ENCODE measurements at places on chromosomes 6 and 20.

- DNase-seq = peak; percentile 15
Observed at GRCh38 chr20:45044084-45044573, 56.8 kb downstream of the KCNS1 start.

GRCh38 chr6:17863901-17864754 lies 123.3 kb downstream of the KIF13A start:
- DNase-seq = no peak

DNA sequence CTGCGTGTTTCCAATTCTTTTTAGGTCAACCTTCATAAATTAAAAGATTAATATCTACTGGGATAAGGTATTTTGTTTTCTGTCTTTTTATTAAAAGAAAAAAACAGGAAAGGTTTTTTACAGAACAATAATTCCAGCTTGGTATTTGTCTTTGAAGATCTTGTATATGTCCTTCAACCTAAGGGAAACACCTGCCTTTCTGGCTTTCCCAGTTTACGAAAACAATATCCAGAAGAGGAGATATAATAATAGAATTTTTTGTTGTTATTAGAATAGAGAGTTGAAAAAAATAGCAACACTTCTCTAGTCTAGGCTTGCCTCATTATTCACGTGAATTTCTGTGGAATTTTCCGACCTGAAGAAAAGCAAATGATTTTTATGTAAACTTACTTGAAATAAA lies 37.9 kb upstream of the CCN2 start:
- no peak for DNase-seq

DNA sequence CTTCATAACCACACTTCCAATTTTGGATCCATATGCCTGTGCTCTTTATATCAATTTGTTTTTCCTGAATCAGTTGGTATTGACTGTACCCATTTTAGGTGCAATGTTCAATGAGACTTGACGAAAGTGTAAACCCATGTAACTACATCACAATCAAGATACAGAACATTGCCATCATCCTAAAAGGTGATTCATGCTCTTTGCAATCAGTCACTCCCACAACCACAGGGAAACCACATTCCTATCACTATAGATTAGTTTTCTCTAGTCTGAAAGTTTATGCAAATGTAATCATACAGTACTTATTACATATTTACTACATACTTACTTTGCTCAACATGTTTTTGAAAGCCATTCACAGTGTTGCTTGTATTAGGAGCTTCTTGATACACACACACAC lies 167.4 kb downstream of the ADGRG6 start:
- no peak for DNase-seq

DNA sequence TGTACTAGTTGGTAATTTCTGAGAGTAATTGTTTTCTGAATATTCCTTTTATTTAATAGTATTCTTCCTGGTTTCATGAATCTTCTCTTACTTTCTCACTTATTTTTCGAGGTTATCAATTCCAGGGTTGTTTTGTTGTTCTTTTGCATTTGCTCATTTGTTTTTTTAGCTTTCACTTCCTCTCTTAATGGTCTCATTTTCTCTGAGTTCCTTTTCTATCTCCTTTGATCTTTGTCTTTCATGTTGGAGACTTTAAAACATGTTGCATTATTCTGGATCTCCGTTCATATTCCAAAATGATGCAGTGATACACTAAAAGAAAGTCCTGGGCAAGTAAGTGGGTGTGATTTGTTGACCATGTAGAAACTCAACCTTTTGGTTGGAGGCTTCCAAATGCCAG lies 345.3 kb upstream of the SLC35B3 start:
- no peak for DNase-seq

GRCh38 chr6:15796130-15796771 lies 133.4 kb upstream of the DTNBP1 start:
- DNase-seq = no peak

DNA sequence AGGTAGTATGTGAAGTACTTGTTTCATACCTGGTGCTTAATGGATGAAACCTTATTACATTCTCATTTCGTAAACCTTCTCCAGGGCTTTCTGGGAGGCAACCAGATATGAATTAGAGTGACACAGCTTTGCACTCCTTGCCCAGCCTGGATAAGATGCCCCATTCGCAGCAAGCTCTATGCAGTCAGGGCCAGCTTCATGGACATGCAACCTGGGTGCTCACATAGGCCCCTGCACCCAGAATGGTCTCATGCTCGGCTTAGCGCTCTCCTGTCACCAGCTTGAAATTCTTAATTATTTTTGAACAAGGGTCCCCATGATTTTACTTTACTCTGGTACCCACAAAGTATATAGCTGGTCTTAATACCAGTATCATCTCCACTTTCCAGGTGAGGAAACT lies 11.3 kb upstream of the PTGIS start:
- no peak for DNase-seq

DNA sequence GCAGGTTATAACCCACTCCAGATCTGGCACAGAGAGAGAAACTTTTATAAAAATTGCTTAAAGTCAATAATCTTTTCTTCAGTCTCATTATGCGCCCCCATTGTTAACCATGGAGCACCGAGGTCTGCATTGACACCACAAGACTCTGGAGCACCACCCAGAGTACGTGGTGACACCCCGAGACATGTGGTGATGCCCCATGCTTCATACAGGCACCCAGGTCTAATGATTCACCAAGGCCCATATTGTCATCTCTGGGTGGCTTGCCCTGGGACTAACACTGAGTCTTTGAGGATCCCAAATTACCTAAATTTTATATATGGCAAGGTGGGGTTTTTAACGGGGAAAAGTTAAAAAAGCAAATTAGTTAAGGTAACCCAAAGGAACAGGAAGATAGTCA lies 31.1 kb downstream of the CD109 start:
- DNase-seq = no peak

GRCh38 chr6:15425947-15426346 lies 180.1 kb downstream of the JARID2 start:
- no peak for DNase-seq

DNA sequence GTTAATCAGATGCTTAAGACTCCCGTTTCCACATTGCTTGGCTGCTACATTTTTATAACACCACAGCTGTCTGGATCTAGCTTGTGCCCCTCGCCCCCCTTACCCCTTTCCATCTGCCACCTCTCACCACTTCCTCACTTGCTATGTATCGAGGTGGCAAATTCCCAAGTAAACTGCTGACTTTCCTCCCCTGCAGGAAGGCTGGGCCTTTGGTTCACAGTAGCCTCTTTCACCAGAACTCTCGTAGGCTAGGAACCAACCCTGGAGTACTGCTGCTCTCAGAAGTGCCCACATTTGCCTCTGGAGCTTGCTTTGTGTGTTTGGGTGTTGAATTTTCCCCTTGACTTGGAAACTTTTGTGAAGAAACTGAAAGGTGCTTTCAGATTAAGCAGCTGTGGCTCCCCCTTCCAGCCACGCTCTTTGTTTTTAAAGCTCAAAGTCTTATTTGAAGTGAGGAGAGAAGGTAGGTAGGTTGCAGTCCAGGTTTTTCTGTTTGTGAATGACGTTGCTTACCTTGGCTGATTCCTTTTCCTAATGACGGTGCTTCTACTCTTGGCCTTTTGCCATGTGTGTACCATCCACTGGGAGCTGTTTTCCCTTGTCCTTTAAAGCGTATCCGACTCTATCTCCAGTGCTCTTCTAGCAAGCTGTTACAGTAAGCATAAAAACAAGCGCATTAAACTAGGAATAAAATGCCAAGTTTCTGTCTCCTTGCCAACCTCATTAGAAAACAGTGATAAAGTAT lies 90.4 kb downstream of the CARMIL1 start:
- no peak for DNase-seq

DNA sequence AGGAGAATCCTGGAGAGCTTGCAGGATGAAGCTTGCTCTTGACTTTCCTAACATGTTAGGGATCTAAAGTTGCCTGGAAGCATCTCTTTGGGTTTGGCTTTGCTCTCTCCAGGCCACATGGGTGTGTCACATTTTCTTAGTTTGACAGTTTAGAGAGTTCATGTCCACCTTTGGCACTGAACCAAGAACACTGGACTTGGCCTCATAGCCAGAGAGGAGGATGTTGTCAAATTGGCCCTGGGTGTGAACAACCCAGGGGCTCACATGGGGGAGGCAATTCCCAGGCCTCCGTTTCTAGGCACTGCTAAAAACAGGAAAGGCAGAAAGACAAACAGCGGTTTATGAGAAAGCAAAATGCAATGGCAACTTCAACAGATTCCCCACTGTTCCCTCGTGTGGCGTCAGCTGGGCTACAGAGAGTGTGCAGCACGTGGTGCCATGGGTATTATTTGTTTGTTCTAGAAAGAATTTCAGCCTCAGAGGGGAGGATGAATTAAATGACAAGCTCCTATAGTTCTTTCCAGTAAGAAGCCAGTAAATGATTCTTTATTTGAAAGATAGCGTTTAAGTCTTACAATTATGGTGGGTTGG lies 93.9 kb downstream of the CLIC5 start:
- no peak for DNase-seq

- DNase-seq = no peak
Observed at GRCh38 chr6:104595311-104595820, 264.4 kb downstream of the HACE1 start.

- DNase-seq = no peak
Observed at GRCh38 chr20:47749339-47749738, 35.9 kb downstream of the SULF2 start.

GRCh38 chr6:167782698-167783517 lies 43.8 kb upstream of the AFDN start:
- no peak for DNase-seq

DNA sequence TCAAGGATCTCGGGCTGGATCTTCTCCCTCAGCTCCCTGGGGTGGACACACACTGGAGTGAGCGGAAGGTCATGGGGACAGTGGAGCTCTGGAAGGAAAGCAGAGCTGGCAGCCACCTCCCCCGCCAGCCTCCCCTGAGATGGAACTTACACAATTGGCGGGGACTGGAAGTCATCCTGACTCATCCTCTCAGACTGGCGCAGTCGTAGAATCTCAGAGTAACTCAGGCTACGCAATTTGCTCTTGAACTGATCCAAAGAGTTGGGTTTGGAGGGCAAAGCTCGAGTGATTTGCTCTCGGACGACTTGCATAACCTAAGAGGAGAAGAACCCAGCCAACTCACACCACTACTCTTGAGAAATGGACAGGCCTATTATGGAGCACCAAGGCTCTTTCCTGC lies 34.8 kb downstream of the ELMO2 start:
- DNase-seq = no peak

DNA sequence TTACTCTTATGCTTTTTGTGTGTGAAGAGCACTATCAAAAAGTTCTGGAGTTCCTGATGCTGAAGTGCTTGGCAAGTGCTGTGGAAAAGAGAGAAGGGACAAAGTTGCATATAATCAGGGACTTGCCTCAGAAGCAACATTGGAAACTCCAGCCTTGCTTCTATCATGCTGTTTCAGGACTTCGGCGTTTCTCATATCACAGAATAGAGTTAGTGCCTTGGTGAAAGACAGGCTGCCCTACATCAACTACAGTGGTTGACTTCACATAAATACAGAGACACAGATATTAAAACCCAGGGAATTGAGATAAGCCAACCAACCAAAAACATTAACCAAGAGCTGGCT lies 36.2 kb upstream of the CDKAL1 start:
- no peak for DNase-seq

DNA sequence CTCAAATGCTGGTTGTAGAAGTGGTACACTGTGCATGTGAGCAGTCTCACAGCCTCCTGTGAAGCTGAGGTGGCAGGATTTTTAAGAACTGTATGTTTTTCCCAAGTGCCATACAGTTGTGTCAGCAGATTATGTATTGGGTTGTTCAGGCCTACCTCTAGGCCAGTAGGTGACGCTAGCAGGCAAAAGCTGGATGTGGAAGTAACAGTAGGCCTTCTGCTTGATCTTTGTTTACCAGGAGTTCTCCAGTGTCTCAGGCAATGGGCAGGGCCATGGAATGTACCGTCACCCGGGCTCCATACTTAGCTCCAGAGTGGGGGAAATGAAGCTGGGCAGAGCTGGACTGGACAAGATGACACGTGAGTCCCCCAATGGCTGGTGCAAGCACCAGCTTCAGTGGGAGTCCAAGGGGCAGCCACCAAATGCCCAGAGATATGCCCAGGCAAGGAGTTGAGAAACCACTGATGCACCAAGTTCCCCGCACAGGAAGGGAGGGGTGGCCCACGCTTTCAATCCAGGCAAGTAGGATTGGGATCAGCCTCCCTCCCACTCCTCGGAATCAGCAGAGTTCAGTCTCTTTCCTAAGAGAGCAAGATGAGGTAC lies 289.7 kb downstream of the HTR1B start:
- DNase-seq = no peak

DNA sequence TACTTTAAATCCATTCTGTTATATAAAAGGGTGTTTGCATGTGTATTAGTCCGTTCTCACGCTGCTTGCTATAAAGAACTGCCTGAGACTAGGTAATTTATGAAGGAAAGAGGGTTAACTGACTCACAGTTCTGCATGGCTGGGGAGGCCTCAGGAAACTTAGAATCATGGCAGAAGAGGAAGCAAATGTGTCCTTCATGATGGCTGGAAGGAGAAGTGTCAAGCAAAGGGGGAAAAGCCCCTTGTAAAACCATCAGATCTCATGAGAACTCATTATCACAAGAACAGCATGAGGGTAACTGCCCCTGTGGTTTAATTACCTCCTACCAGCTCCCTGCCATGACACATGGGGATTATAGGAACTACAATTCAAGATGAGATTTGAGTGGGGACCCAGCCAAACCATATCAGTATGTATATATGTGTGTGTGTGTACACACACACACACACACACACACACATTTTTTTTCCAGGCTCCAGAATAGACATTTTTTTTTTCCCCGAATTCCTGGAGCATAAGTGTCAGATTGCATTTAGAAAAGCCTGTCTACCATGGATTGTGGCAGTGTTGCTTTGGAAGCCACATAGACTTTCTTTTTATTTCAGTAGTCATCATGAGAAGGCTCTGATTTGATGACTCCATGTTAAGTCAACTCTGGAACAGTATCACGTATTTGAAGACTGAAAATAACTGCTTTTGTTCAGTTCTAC lies 31.5 kb downstream of the KDM1B start:
- DNase-seq = no peak

GRCh38 chr6:20906945-20907344 lies 372.7 kb downstream of the CDKAL1 start:
- no peak for DNase-seq

DNA sequence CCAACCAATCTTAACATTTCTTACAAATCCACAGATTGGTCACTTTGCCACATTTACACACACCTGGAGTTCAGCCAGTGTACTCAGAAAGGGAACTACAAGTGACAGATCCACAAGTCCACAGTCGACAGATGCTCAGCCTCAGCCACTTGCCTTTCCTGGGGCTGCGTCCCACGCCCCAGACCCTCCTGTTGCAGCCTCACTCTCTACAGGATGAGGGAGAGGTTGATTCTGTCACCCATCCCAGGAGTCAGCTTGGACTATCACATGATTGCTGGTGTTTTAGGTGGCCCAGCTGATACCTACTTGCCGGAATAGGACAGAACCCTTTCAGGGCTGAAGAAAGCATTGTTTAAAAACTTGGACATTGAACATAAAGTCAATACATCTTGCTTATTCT lies 108.8 kb downstream of the FAM120B start:
- DNase-seq = no peak

GRCh38 chr6:142907544-142907943 lies 37.4 kb downstream of the HIVEP2 start:
- no peak for DNase-seq

- DNase-seq = no peak
Observed at GRCh38 chr6:54391577-54391976, 83.3 kb downstream of the TINAG start.

GRCh38 chr20:48722002-48722731 lies 105.6 kb downstream of the PREX1 start:
- DNase-seq = no peak

Measured in GM19239 (cell line).